RCC 7860 (cell line): ENCODE measurements at places on chromosomes 11 and 22.
A peak's percentile ranks its signal among the peaks of the same experiment; 100 is the strongest.

DNA sequence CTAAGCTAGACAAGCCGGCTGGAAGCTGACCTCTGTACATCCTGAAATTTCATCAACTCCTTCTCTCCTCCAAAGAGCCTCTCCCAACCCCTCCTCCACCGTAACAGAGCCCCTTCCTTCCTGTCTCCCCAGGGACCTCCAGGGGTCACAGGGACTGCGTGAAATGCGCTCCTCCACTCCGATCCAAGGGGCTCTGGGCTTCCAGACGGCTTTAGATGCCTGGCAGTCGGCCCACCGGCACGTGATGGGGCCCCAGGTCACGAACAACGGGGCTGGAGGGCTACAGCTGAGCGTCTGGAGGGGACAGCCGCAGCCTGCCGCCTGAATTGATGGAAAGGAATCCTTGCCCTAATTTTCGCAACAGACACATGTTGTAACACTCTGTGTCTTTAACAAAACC, 264.1 kb downstream of the MN1 start:
- DNase-seq, result no peak

GRCh38 chr11:27158456-27159334, 118.1 kb downstream of the BBOX1 start:
- DNase-seq, result peak; percentile 50

DNA sequence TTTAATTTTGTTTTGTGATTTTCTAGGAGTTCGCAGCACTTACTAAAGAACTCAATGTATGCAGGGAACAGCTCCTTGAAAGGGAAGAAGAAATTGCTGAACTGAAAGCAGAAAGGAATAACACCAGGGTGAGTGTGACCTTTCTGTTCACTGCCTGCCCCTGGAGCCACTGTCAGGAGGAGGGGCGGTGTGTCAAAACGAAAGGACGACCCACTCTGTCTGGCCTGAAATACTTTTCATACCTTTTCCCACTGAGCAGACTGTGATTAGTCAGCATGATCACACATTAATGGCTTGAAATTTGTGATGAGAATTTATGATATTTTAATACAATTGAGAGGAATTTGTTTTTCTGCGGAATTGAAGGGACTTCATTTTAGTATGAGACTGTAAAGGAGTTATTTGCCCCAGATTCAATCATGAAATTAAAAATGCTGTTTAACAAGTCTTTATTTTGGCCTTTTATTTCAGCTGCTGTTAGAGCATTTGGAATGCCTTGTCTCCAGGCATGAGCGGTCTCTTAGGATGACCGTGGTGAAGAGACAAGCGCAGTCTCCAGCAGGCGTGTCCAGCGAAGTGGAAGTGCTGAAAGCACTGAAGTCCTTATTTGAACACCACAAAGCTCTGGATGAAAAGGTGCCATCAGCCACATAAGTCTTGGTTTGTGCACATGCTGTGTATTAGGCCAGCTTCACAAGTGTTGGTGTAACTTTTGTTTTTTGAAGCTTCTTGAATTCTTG, 54.1 kb downstream of the PPFIA1 start:
- DNase-seq, result peak; percentile 36

- DNase-seq, result no peak
These were observed 8.4 kb upstream of the CSNK1E start for GRCh38 chr22:38325587-38325986.

DNA sequence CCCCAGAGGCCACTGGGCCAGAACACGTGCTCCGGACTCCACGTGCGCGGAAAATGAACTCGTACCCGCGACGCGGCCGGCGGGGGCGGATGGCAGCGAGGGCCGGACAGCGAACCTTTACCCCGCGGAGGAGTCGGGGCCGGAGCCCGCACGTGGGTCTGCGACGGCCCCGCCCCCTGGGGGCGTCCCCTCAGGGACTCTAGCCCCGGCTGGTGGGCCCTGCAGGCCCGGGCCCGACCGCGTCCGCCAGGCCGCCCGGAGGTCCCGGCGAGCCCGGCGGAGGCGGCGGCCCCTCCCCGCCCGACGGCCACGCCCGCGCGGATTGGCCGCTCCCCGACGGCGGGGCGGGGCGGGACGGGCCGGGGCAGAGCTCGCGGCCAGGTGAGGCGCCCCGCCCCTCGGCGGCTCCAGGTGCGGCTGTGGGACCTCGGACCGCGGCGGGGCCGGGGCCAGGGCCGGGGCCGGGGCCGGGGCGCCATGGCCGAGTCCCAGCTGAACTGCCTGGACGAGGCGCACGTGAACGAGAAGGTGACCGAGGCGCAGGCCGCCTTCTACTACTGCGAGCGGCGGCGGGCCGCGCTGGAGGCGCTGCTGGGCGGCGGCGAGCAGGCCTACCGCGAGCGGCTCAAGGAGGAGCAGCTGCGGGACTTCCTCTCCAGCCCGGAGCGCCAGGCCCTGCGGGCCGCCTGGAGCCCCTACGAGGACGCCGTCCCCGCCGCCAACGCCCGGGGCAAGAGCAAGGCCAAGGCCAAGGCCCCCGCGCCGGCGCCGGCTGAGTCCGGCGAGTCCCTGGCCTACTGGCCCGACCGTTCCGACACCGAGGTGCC, at the start of gene FAM83F:
Gene FAM83F, plus strand, starts transcription at position 389 of the 827 bp plus-strand sequence. Its CDS starts 89 bp downstream, at position 478.
- DNase-seq, result no peak

DNA sequence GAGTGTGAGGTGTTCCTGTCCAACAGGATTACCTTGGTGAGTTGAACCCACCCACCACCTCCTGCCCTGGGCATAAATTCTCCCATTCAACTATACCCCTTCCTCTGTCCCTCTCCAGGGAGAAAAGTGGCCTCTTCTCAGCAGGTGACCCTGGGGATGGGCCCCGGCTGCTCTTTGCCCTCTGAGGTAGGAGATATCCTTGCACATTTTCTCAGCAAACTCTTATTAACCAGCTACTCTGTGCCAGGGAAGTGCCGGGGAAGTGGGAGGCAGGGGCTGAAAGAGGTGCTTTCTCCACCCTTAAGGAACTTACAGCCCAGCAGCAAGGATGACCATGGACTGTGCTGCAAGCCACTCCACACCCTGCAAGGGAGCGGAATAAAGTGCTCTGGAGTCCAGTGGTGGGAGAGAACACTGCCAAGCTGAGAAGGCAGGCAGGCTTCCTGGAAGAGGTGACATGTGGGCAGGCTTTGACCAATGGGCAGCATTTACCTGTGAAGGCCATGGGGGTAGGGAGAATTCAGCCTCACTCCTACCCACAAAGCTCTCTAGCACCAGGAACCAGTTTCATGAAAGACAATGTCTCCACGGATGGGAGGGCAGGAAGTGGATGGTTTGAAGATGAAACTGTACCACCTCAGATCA, 21.9 kb upstream of the OAF start:
- DNase-seq, result no peak
